Aorta (tissue), 5 donors: ENCODE measurements at places on chromosomes 11 and 22. TPM values are rescaled to one million over a fixed set of nuclear protein-coding genes. Genes with fewer than 3 reads are reported as not detected.
A peak's percentile ranks its signal among the peaks of the same experiment; 100 is the strongest.

DNA sequence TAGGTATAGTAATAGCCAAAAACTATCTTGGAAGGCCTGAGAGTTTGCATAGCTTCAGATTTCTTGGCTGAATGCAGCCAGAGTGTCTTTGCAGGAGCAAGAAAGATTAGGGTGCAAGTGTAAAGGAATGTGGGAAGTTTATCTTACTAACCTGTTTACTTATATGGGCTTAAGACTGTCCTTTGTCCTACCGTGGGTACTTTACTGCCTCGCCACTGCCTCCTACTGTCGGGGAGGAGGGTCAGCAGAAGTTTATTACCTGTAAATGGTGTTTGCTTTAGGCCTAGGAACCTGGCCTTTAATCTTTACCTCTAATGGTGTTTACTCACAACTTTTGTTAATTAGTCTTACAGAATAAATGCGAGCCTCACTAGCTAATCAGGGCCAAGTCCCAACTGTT lies 633.8 kb downstream of the DLG2 start:
- DNase-seq: no peak

GRCh38 chr11:17771841-17772401 lies 37.3 kb downstream of the KCNC1 start:
- no peak for DNase-seq

Gene GRM5
- total RNA-seq: 3.4 TPM

- DNase-seq: no peak
Observed at GRCh38 chr11:16136792-16137390, 219.5 kb downstream of the SOX6 start.

Gene TMEM41B
- 31.4 TPM for total RNA-seq

- DNase-seq: no peak
Observed at GRCh38 chr11:68643585-68643984, 40.8 kb upstream of the GAL start.

DNA sequence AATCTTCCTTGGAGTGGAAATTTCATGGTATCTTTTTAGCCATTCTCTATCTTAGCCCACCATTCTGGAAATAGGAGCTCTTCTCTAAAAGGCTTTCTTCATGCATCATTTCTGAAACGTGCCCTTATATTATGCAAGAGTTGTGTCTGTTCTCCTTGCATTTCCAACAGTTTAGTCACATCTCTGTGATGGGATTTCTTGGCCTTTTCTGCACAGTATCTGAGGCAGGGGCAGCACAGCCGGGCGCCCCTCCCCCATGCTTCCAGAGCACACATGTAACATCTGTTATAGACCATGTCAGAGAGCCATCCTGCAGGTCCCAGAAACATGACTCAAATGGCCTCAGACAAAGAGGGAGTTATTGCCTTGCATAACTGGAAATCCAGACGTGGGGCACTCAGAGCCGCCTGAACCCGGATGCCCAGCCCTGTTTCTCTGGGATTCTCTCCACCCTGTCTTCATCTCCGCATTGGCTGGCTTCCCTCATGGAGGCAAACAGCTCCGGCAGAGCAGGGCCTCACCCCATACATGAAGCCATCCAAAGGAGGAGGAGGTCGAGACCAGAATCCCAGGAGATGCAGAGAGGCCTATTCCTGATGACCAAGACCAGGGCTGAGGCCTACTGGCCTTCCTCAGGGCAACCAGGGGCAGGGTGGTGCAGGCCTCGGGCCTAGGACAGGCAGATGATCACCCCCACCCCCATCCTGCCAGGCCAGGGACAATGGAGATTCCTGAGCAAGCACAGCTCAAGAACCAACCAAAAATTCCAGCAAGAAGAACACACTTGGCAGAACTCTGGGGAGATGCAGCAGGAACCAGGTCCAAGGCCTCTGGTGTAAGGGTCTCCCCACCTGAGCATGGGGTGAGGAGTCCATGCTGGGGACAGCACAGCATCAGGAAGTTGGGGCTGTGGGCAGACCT lies 61.3 kb downstream of the IGLL5 start:
- DNase-seq: no peak

GRCh38 chr11:34205326-34206035 lies 100.1 kb downstream of the NAT10 start:
- DNase-seq: no peak

Gene CD6
- 2.2 TPM for total RNA-seq

GRCh38 chr11:80930038-80930437 lies 1489.2 kb upstream of the TENM4 start:
- no peak for DNase-seq

GRCh38 chr11:93740031-93740729 lies 1.1 kb downstream of the TAF1D start:
- DNase-seq: no peak

DNA sequence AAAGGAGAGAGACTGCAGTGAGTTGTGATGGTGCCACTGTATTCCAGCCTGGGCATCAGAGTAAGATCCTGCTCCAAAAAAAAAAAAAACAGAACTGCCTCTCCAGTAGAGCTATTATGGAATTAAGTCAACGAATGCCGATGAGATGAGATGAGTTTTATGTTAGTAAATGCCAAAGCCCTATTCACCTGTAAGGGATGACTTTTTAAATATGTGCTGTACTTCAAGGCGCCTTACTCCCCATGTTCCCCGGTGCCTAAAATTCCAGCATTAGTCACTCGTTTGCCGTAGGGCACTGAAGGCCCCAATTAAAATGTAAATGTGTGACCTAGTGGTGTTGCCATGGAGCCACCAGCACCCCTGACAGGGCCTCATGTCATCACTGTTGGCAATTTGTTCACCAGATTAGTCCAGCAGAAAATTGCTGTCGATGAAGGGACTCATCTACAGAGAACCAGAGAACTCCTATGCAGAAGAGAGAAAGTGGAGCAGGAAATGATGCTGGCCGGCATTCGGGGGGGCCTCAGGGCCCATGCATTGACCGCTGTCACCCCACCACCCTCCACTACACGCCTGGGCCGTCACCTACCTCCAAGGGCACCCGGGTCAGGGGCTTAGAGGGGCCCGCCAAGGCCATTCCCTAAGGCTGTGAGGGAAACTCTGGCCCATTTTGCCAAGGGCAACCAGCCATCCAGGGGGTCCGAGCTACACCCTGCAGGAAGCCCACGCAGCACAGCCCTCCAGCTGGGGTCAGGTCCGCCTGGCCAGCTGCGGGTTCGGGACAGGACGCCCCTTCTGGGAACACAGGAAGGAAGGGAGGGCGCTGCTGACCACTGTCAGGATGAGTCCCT lies 17.8 kb downstream of the LIF start:
- DNase-seq: no peak

DNA sequence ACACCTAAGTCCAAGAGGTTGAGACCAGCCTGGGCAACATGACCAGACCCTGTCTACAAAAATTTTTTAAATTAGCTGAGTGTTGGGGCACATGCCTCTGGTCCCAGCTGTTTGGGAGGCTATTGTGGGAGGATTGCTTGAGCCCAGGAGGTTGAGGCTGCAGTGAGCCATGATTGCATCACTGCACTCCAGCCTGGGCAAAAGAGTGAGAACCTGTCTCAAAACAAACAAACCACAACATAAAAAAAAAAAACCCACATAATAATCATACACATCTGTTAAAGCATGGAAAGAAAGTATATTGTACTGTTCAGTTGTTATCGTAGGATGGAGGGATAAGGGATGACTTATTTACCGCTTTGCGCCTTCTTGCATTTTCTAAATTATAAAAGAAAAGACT lies 35.9 kb upstream of the GRK2 start:
- no peak for DNase-seq

GRCh38 chr22:29765905-29766631 lies 739 bp downstream of the ZMAT5 start:
- no peak for DNase-seq

Gene MISFA
- 1.8 TPM for total RNA-seq

Gene TSPAN18
- total RNA-seq: 44.9 TPM

GRCh38 chr11:110173811-110174644 lies 80.8 kb downstream of the ZC3H12C start:
- DNase-seq: peak; percentile 83

DNA sequence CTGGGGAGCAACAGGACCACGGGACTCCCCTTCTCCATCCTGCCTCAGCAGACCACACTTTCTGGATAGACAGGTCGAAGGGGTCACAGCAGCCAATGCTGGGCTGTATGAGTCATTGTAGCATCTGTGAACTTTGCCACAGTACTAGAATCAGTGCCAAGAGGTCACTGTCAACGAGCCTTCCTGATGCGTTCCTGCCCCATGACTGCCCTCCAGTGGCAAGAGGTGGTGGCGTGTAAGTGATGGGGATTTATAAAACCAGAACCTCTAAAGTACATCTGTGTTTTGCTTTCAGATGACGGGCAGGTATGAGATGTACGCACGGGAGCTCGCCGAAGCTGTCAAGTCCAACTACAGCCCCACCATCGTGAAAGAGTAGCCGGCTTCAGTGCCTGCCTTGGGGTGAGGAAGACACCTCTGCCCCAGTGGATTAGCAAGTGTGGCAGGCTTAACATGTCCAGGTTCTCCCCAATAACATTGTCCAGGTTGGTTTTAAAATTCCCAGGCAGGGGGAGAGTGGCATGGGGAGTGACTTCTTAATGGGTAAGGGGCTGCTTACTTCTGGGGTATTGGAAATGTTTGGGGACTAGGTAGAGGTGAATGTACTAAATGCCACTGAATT lies 29.4 kb downstream of the GUCD1 start:
- DNase-seq: peak; percentile 76

Gene CDC45
- 1.0 TPM for total RNA-seq
